Stimulated activated CD8-positive, alpha-beta memory T cell treated with anti-CD3 and anti-CD28 coated beads, Interleukin-2, amount 100 ng/mL, for 48 hours (primary cell): ENCODE measurements at places on chromosomes 5 and 9.
A peak's percentile ranks its signal among the peaks of the same experiment; 100 is the strongest.

DNA sequence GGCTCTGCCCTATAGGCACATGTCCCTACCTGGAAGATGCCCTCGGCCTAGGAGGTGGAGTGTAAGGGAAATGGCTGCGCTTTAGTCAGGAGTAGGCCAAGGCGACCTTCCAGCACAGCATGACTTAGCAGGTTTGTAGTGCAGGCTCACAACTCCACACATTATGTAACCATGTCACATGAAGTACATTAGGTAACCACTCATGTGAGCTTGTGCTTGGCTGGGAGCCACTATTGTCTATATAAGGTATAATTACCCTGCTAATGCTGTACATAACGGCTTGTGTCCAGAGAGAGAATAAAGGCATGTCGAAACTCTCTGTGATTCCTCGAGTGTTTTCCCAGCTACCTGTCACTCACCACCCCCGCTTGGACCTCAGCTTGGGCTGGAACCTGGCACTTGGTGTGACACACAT is 74.9 kb downstream of the CAMK4 start:
- DNase-seq = no peak

DNA sequence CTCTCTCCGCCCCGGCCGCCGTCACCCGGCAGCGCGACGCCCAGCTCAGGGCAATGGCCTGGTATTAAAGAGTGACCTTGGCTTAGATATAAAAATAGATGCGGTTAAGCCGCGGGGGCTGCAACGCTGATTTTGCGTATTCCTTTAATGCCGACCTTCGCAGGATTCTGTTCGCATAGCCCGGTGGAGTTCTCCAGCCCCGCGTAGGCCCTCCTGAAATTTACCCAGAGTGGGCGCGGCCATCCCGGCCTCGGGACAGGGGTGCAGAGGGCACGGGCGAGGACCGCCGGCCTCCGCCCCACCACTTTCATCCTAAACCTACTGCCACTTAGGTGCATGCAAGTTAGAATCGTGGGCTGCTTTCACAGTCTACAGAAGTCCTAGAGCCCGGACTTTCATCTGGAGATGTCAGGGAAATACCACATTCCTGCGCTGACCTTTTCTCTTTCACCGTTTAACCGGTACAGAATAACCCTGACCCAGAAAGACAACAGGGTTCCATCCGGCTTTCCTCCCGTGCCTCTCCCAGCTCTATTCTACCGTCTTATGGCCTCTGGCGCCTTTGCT is 492 bp upstream of the FAM169A start:
- DNase-seq = no peak

DNA sequence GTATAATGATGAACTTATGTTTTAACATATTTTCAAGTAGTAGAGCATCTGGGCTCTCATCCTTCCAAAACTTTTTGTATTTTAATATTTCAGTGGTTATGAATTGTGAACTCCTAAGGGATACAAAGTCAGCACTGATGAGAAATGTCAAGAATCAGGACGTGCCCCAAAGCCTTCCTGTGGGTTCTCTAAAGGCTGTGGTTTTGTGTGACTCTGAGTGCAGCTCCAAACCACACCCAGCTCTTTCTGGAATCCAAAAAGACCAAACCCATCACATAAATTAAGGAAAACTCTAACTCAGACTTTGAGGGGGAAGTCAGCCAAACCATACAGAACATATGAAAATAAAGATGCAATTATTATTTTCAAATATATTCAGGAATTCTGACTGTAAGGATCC is 40.8 kb upstream of the SMU1 start:
- no peak for DNase-seq

DNA sequence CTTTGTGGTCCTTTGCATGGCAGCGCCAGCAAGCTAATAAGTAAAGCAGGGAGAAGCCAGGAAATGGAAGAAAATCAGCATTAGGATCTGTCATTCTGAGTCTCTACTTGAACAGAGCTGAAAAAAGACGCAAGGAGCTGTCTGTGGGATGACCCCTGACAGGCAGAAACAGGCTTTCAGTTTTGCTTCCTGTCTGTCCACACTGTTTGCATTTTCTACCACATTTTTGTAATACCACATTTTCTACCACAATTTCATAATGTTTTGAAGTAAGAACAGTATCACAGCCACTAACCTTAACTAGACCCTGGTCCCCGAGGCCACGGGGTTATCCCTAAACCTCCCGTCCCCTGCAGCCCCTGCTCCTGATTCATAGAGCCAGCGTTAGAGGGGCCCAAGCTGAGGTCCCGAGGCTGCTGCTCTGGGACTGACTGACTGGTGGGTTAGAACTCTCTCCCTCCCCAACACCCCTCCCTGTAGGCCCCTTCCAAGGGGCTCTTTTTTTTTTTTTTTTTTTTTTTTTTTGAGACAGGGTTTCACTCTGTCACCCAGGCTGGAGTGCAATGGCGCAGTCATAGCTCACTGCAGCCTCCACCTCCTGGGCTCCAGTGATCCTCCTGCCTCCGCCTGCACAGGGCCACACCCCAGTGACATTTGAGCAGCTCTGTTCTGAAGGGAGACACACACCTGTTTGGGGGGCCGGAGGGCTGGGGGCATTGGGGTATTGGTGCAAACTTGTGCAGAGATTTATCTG is 4.0 kb upstream of the CLIC3 start:
- peak; percentile 38 for DNase-seq

DNA sequence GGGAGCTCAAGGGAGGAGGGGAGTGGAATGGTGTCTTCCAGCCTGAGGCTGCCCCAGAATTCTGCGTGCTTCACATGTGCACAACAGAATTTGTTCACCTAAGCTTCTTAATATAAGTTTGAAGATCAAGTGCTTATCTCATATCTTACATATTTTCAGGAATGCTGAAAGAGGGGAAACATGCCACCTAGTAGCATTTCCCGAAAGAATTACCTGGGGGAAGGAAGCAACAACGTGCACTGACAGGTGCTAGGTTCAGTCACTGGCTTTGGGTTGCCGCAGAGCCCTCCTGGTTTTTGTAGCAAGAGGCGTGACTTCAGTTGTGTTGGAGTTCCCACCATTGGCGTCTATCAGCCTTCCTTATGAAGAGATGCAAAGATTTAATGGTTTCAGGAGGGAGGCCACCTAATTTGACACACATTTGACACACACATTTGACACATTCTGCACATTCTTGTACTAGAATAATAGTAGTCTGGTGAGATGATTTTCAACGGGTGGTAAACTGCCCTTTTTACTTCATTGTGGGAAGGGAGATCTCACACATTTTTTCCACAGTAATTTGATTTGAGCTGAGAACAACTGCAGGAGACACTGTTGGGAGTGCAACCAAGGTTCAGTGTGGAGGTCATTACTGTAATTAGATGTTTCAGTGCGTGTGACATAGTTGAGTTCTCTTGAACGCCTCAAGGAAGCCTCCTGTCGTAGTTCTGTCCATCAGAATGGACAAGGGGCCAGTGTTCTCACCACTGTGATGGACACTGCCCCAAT is 481.3 kb downstream of the CCDC171 start:
- DNase-seq = no peak

DNA sequence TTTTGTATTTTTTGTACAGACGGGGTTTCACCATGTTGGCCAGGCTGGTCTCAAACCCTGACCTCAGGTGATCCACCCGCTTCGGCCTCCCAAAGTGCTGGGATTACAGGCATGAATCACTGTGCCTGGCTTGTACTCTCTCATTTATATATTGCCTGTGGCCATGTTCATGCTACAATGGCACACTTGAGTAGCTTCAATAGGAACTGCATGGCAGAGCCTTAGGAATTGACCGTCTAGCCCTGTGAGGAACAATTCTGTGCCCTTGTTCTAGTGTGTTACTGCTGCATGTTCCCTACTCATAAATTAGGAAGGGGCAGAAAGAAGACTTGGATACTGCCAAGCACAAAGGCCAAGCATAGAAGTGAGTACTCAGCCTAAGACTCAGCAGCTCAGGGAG is 104.2 kb downstream of the LIFR start:
- DNase-seq = no peak

DNA sequence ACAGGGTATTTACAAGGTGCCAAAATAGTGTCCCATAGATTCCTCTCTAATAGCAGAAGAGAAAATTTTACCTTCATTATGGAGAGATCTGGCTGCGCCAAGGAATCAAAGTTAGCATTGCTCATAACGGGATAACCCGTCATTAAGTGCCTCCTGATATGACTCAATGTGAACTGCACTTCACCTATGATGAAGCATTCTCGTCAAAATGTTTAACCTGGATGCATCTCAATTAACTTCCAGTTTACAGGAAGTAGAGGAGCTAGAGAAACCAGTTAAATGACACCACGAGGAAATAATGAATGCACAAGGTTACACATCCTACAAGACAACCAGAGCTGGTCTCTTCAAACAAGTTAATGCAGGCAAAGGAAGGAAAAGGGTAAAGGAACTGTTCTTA is 17.2 kb downstream of the FBXW11 start:
- DNase-seq = no peak

GRCh38 chr5:14721990-14722656 is 57.6 kb downstream of the OTULIN start:
- no peak for DNase-seq

- no peak for DNase-seq
Observed at GRCh38 chr5:74693191-74693590, 8.2 kb downstream of the HEXB start.

DNA sequence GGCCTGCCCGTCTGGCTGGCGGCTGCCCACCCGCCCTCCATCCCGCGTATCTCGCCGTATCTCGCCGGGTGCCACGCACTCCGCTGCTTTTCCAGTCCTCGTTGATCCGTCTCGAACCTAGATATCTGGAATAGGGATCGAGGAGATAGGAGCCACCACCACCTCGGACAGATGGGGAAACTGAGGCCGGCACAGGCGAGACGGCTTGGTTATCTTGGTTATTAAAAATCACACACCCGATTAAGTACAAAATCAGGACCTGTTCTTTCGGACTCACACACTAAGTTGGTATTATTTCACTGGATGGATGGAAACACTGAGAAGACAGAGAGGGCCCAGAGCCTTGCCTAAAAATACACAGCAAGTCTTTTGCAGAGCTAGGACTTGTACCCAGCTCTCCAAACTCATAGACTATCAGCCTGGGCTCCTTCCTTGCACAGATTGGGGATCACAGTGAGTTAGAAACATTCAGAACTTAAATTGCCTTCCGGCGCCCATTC is 678 bp downstream of the SLC26A2 start:
- DNase-seq = no peak

DNA sequence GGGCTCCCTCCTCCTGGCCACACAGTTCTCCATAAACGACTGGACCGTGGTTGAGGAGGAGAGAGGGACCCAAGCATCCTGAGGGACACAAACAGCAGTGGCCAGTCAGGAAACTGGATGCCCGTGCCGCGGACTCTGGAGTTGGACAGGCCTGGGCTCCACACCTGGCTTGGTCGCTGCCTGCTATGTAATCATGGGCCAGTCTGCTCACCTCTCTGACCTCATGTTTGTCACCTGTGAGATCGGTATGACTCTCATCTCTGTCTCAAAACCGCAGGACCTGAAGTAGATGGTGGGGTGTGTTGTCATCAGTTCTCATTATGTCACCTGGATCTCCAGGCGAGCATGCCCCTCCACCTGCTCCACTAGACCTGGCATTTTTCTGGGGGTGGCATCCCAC is 14.5 kb downstream of the CXXC5 start:
- no peak for DNase-seq

- DNase-seq = no peak
Observed at GRCh38 chr5:135944564-135944963, 10.2 kb downstream of the LECT2 start.

- no peak for DNase-seq
Observed at GRCh38 chr9:15248621-15249020, 58.4 kb downstream of the TTC39B start.

GRCh38 chr9:98612061-98612752 is 96.5 kb downstream of the GABBR2 start:
- no peak for DNase-seq

GRCh38 chr5:140603734-140604133 is 29.2 kb downstream of the CD14 start:
- no peak for DNase-seq

DNA sequence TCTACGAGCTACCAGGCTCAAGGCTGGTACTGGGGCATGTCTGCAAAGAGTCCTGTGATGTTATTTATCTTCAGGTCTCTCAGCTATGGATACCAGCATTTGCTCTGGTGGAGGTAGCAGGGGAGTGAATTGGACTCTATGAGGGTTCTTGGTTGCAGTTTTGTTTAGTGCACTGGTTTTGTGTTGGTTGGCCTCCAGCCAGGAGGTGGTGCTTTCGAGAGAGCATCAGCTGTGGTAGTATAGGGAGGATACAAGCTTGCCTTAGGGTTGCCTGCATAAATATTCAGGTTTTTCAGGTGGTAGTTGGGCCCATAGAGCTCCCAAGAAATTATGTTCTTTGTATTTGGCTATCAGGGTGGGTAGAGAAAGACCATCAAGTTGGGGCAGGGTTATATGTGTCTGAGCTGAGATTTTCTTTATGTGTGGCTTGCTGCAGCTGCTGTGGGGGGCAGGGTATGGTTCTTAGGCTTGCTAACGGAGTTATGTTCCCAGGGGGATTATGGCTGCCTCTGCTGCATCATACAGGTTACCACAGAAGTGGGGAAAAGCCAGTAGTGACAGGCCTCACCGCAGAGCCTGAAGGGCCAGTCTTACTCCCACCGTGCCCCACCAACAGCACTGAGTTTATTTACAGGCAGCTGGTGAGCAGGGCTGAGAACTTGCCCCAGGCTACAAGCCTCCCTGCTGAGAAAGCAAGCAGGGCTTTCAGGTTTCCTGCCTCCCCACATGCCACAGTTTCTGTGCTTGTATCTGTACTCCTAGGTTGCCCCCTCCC is 9.7 kb upstream of the RIOK2 start:
- DNase-seq = no peak

DNA sequence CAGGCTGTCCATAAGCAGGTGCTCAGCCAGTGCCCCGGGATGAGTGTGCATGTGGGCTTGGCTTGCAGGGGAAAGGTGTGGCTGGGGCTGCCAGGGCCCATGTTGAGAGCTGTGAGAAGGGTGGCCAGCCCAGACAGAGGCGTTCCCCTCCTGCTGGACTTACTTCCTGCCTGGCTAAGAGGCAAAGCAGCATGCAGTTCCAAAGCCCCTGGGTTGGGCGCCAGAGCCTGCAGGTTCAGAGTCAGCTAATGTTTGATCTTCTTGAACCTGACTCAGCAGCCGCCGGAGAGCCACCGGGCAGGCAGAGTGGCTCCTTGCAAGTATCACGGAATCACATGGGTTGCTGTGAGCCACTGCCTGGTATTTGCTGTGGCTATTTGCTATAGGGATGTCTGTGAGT is 168.4 kb upstream of the MAP1B start:
- DNase-seq = no peak

- DNase-seq = no peak
Observed at GRCh38 chr5:151895660-151896030, 29.0 kb downstream of the GLRA1 start.

- no peak for DNase-seq
Observed at GRCh38 chr5:139481122-139481533, 1.4 kb downstream of the STING1 start.
